ENCODE measurements at places on chromosomes 5 and 9.

DNA sequence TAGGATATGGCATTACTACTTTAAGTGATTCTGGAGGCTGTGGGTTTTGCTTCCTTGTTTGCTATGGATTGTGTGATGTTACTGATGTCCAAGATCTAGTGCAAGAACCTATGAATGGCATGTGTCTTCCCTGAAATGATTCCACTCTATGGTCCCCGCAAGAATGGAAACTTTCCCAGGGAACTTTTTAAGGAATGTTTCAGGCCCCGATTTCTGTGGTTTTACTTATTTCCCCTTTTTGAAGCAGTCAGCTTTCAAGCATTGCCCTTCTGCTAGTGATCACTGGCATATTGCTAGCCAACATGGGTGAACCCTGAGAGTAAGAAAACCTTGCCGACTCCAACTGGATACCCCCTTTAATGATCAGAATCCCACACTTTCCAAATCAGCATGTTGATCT, 26.6 kb upstream of the CD180 start:
- no peak for DNase-seq

GRCh38 chr5:115386657-115387056, 90.2 kb upstream of the CCDC112 start:
- DNase-seq, result no peak

DNA sequence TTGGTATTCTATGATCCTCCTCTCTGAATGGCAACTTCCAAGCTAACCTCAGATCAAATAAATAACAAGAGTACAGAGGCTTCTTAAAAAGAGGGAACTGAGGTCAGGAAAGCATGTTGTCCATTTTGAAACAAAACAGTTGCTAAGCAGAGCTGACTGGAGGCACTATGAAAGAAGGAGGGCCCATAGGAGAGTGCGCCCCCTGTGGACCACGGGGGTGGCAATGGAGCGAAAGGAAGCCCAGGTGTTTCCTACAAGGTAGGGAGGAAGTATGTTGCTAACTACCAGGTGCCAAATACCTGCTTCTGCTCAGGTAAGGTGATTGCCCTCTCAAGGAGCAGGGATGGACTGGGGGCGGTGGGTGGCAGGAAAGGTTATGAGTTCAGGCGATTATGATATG, 101.8 kb upstream of the MAST4 start:
- no peak for DNase-seq

- DNase-seq, result peak; percentile 86
These were observed 57.1 kb upstream of the CER1 start for GRCh38 chr9:14779566-14780022.

- DNase-seq, result peak; percentile 21
These were observed 316.6 kb upstream of the RIOK2 start for GRCh38 chr5:97499605-97500004.

DNA sequence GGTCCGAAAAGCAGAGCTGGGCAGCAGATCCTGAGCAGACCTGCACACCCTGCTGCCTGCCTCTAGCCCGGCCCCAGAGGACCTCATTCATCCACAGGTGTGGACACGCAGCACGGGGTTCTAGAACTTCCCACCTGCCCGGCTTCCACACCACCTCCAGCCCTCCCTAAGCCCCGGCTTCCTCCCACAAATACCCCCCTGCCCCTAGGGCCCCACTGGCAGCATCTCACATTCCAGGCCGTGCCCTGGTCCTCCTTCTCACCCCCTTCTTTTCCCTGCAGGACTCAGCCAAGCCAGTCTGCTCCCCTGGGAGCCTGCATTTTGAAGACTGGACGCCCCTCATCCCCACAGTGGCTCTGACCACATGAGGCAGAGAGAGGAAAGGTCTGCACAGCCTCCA, 138.9 kb downstream of the ADAMTS2 start:
- DNase-seq, result no peak

GRCh38 chr9:134411440-134412297, 85.4 kb downstream of the RXRA start:
- no peak for DNase-seq

DNA sequence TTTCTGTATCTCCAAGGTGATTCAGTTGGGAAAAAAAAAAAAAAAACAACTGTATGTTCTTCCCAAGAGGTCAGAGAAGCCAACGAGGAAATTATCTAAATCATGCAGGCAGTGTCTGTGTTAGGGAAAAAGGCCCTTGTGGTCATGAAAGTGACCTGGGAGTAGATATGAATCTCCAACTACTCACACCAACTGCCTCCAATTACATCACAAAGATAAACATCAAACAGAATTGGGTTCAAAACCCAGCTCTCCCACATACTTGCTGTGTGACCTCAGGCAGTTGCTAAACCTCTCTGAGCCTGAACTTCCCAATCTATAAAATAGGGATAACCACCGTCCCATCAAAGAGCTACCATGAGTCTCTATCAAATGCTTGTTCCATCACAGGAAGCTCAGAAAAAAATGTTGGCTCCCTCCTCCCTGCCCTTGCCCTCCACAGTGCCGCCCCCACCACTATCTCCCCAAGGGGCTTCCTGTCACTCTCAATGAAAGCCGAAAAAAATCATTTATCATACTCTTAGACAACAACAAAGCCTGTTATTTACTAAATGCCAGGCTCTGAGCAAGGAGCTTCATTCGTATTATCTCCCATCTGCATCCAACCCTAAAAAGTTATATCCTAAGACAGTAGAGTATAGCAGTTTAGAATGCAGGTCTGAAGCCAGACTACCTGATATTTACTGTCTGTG, 42.9 kb downstream of the CDK5RAP2 start:
- DNase-seq, result no peak

DNA sequence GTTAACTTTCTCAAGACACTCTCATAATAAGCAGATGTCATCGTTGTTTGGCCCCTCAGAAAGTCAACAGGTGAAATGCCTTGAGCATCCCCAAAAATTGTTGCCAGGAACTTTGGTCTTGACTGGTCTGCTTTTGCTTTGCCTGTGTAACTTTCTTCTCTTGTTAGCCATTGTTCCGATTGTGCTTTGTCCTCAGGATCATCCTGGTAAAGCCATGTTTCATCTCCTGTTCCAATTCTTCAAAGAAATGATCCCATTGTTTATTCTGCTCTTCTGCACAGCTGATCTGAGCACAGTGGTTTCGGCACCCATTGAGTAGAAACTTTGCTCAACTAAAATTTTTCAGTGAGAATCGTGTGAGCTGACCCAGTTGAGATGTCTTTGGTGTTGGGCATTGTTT, 8.1 kb upstream of the ZBED3 start:
- DNase-seq, result no peak

DNA sequence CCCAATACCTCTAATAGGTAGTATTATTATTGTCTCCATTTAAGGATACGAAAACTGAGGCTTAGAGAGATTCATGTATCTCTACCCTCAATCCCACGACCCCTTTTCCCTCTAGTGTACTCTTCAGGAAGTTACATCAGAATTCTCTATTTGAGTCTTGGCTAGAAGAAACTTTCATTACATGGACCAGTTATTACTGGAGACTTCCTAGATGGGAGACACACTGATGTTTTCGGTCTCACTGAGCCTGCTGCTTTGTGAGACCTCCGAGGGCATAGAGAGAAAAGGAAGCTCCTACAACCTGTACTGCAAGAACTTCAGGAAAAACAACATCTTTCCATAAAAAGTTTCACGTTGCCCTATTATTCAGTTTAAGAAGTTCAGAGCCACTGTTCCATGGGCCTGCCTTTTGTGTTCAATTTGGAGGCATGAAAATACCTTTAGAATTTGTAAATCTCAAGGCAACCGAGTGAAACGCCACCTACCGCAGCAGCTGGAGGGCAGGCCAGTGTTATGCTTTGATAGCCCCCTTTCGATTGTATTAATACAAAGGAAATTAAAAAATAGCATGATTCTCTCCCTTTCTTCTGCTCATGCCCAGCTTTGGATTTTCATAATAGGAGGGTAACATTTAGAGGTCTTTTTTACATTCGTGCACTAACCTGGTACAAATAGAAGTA, 223.3 kb downstream of the EBF1 start:
- no peak for DNase-seq

DNA sequence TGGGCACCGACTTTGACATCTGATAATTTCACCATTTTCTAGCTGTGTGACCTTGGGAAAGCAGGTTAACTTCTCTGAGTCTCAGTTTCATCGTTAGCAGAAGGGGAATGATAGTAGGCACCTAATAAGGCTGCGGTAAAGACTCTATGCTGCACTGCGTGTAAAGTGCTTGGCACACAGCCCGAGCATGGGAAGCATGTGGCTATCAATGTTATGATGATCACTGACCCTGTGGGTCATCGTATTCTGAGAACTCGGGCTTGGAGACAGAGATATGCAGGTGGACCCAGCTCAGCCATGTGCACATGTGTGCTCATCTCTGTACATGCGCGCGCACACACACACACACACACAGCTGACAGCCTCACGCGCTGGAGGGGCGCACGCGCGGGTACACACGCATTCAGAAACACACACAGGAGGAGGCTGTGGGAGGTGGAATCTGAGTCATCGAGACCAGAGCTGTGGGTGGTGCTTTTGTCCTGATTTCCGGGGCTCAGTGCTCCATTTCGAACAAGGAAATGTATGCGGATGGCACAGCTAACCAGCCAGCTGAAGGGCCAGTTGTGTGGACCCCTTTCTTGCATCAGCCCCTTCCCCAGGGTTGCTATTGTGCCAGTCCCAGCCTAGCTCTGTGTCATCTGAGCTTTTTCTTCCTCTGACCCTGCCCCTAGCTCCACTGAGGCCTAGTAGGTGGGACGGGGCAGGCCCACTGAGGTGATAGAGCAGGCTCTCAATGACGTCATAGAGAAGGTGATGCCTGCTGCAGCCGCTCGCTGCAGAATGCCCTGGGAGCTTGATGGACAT, 11.1 kb upstream of the ARAP3 start:
- no peak for DNase-seq

DNA sequence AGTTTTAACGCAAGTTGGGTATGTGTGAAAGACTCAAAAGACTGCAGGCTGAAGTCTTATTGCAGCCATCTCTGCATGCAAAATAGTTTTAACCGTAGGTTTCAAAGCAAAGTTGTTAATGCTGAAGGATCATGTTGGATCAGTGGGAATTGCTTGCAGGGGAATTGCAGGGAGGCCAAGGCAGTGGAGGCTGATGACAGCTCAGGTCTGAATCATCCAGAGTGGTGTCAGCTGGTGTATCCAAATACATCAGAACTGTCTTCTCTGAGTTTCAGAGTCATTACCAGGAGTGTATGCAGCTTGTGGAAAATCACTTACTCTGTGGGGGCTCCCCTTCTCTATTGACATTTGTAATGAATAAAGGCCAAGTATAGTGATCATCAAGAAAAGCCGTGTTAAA, 435.7 kb downstream of the SH3GL2 start:
- no peak for DNase-seq

DNA sequence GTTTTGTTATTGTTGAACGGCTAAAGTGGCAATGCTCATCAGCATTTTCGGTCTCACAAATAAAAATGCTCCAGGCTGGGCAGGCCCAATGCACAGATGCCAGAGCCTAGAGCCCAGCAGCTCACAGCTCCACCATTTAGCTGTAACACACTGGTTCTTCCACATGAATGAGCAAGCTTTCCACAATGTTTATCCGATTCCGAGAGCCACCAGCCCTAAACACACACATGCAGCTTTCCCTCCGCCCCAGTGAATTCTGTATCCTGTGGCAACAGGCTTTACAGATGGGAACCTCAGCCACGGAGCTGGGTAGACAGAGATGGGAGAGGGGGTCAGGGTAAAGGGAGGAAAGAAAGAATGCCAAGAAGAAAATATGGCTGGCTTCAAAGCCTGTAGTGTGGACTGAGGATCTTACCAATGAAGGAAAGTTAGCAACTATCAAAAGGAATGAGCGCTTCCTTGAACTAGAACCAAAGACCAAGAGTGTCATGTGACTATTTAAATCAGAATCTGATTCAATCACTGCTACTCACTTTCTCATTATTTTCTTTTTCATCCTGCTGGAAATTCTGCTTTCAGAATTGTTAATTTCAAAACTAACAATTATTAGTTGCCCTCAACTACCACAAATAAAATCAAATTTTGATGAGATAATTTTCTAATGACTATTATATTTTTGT, 77.1 kb downstream of the MRPS27 start:
- DNase-seq, result peak; percentile 93

GRCh38 chr5:172380301-172380986, 73.9 kb downstream of the SH3PXD2B start:
- no peak for DNase-seq

DNA sequence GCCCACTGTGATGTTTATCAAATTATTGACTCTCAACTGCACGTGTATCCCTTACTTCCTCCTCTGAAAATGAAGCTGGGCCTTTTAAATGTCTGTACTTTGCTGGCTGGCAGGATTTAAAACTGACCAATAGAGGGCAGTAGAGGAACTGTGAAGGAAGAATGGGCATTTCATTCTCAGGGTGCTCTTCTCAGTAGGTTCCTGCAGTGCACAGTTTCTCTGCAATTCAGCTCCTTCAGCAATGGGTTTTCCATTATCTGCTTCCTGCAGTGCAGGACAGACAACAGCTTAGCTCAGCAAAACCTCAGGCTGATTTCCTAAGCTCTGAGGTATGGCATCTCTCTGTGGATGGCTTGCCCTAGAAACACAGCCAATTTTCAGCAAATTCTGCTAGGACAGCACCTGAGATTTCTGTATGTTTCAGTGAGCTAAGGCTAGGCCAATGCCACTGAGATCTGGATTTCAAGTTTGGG, 298.4 kb upstream of the PRDM9 start:
- DNase-seq, result peak; percentile 85

DNA sequence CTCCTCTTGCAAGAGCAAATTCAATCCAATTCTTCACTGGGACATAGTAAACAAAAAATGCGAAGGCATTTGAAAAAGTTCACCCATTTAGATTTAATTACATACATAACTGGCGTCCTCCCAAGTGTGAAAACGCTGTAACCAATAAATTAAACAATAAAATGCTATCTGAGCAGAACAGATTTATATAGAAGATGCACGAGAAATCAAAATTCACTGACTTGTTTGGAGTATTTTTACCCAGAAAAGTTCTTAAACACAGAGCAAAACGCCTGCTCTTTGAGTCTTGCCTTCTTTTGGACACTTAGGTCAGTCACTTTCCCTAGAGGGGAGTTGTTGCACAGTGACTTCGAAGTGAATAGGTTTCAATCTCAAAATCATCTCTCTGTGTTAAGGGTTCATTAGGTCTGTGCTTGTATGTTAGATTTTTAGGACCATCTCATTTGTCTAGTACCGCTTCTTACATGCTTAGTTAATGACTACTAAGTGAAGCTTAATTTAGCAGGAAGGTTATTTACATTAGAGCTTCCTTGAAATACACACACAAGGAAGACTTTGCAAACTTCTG, 1.9 kb downstream of the ALDH1A1 start:
- no peak for DNase-seq

DNA sequence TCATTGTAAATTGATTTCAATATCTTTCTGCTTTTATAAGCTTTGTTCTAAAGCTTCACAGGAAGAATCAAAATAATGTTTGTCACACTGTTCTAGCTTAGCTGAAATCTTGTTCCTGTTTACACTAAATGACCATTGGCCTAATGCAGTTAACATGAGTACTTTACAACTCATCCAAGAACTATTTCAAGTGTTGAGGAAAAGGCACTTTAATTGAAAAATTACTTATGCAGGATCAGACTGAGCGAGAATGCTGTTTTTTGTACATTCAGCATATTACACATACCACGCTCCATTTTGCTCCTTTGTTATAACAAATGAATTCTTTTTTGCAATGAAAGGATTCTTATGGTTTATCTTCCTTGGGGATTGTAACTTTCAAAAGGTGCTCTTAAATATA, 22.4 kb upstream of the SMIM15 start:
- DNase-seq, result no peak

Data from NCI-H446 (cell line).